Lung microvascular endothelial cell (primary cell): ENCODE measurements at places on chromosomes 1 and 21. TPM values are rescaled to one million over a fixed set of nuclear protein-coding genes. Genes with fewer than 3 reads are reported as not detected.

Gene RNF220
- total RNA-seq, result 34.0 and 53.6 TPM in 2 replicates

Gene WNT4
- 0.22 and 0.40 TPM in 2 replicates for total RNA-seq

Gene CAPN8
- not detected in 2 replicates for total RNA-seq

Gene SLC16A4
- 0.20 and 0.65 TPM in 2 replicates for total RNA-seq

Gene FCRL4
- total RNA-seq, result not detected in 2 replicates

Gene IVL
- not detected in 2 replicates for total RNA-seq

Gene MMEL1
- total RNA-seq, result 1.4 and 2.8 TPM in 2 replicates

Gene ZSCAN20
- total RNA-seq, result 5.0 and 6.0 TPM in 2 replicates

Gene S100A12
- not detected in 2 replicates for total RNA-seq

Gene MASP2
- total RNA-seq, result not detected in 2 replicates

Gene DRAXIN
- total RNA-seq, result under 0.01 and 0.22 TPM in 2 replicates

Gene DNALI1
- 0.20 and 0.22 TPM in 2 replicates for total RNA-seq

Gene SUSD4
- 0.20 and 0.44 TPM in 2 replicates for total RNA-seq
